Stimulated activated CD4-positive, alpha-beta T cell treated with anti-CD3 and anti-CD28 coated beads, Interleukin-4, amount 100 ng/mL, for 48 hours (primary cell): ENCODE measurements at places on chromosomes 1 and 21.

- no peak for DNase-seq
These were observed 40.6 kb upstream of the DIPK1A start for GRCh38 chr1:93001893-93002292.

- DNase-seq = no peak
These were observed 250.4 kb upstream of the HOOK1 start for GRCh38 chr1:59564192-59564891.

DNA sequence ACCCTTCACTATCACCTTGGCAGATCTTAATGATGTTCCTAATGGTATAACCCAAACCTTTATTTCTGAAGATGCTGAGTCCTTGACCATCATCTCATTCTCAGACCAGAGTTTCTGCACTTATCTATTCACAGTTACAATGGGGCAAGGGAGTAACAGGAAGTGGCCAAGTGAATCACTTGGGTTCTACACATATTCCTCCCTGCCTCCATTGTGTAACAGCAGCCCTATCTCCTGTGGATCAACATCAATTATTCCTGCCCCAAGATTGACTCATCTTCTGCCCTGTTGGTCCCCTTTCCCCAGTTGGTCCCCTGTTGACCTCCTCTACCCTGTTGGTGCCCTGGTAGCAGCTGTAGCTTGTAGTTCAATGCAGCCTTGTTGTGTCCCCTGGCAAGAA is 10.3 kb upstream of the S100A7 start:
- DNase-seq = no peak

DNA sequence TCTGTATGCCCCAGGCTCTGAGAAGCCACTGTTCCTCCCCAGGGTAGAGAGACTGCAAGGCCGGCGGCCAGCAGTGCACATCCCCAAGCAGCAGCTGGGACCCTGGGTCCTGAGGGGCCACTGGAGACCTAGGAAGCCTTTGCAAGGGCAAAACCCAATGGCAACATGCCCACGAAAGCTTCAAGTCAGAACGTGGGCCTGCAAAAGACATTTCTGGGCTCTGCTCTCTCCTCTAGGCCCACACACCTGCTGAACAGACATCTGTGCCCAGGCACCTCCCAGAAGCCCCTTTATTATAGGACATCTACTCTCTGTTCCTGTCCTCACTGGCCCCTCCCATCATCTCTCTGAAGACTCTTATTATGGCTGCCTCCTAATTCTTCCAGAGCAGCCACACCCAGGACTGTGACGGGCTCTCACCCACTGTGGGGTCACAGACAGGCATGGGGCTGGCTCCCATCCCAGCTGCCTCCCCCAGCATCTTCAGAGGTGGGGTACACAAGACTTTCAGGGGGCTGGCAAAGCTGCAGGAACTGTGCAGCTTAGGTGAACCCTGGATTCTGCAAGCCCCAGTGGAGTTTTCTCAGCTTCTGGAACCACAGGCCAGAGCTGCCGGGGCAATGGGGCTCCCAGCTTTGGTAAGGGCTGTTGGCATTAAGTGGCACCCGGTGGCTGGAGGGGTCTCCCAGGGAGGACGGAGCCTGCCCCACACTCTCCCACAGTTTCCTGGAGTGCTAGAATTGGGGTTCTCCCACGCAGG is 12.6 kb downstream of the TRIM11 start:
- no peak for DNase-seq

DNA sequence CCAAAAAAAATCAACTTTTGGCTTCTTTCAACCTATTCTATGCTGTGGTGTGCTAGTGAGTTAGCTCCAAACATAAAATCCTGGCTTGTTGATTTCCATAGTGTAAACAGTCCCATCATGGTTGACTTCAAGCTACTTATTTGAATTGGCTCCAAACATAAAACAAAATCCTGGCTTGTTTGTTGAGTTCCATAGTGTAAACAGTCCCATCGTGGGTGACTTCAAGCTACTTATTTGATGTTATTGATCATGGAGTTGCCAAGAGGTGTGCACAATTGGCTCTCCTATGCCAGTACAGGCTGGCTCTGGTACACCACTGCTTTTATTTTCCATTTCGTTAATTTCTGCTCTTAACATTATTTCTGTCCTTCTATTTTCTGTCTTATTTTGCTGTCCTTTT is 1.8 kb upstream of the COA6 start:
- DNase-seq = no peak

DNA sequence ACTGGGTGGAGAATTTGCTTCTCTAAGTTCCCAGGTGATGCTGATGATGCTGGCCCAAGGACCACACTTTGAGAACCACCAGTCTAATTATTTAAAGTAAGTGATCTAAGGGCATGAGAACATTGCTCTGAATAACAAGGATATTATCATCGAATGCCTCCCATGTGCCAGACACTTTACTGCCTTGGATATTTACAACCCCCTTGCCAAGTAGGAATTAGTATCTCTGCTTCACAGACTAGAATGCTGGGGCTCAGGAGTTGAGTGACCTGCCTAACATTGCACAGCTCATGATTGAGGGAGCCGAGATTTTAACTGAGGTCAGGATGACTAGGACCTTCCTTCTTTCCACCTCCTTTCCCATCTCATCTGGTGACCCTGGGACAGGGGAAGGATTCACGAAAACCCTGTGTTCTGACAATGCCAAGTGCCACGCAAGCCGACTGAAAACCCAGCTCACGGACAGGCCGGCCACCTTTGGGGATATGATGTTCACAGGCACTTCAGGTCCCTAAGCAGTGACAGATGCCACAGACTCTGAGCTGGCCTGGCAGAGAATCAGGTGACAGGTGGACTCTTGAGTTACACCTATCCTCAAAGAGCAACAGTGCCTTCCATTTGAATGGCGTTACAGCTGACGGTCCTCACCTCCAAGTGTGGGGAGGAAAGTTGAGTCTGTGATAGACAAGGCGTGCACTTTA is 230.7 kb downstream of the TOMM20 start:
- no peak for DNase-seq

DNA sequence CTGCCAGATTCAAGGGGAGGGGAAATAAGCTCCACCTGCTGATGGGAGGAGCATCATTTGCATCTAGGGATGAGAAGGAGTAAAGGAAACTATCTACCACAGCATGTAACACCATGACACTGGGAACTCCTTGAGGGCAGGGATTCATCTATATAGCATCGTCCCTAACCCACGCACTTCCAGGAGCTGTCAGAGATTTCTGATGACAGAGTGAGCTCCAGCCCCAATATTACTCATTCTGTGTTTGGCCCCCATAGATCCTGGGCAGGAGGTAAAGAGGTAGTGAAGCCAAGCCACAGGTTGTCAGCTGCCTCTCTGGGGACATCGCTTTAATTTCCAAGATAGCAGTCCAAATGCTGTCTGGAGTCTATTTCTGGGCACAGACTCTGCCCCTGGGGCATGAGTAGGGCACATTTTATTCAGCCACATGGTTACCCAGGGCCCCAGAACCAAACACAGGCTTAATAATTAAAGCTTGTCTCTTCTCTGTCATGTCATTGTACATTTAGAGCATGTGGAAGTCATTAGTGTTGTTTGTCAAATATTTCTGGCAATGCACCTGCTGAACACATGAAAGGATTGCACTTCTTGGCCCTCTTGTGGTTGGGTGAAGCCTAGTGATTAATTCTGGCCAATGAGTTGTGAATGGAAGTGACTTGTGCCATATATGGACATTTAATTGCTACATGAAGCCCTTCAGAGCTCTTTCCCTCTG is 105.9 kb upstream of the POU3F1 start:
- DNase-seq = no peak

GRCh38 chr1:117886101-117886795 is 43.2 kb downstream of the GDAP2 start:
- no peak for DNase-seq

- DNase-seq = no peak
These were observed 336.5 kb downstream of the RRAGC start for GRCh38 chr1:38522915-38523567.

GRCh38 chr1:239707615-239708014 is 321.2 kb downstream of the CHRM3 start:
- no peak for DNase-seq

- no peak for DNase-seq
These were observed 14.2 kb upstream of the RGS4 start for GRCh38 chr1:163055005-163055404.

DNA sequence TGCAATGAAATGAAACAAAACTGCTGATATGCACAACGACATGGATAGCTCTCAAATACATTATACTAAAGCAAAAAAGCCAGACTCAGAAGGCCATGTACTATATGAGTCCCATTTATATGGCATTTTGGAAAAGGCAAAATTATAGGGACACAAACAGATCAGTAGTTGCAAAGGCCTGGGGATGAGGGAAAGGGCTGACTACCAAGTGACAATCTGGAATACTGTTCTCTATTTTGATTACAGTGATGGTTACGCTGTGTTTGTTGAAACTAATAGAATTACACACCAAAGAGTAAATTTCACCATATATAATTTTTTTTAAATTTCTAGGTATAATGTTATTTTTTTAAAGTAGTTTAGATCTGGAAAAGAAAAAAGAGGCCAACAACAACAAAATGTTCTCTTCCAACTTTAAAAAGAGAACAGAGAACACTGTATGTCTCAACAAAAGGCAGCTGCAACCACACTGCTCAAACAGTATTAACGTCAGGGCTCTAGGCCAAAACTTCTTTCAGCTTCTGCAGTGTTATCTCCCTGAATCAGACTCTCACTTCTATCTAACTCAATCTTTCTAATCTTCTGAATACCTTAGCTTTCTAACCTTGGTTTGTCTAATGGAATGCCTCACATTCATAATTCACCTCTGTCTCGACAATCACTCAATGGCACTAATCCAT is 75.8 kb downstream of the FOXJ3 start:
- DNase-seq = no peak

DNA sequence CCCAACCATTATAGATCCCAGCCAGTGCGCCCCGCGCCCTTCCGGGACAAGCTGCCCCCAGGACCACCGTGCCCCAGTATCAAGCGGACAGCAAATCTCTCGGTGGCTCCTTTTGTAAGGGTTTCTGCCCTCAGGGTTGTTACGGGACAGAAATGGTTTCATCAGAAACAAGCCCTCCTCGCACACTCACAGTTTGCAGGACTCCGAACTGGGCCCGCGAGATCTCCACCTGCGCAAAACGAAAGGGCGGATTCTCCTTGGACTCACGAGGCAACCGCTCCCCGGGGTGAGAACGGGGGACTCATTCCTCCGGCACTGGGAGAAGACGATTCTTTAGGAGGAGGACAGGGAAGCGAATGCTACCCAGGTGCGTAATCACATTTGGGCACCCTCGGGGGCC is 51.1 kb upstream of the H6PD start:
- no peak for DNase-seq

DNA sequence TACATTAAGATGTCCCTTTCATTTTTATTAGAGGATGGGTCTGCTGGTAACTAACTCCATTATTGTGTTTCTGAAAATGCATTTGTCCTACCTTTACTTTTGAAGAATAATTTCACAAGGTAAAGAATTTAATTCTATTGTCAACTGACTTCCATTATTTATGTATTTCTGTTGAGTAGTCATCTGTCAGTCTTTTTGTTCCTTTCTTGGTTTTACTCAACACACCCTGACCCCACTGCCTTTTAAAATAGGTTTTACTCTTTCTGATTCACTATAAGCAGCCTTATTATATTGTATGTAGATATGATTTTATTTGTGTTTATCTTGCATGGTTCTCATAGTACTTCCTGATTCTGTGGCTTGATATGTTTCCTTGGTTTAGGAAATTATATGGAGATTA is 237.5 kb downstream of the TGFB2 start:
- DNase-seq = no peak
